C1 segment of cervical spinal cord (tissue), 14 donors: ENCODE measurements at places on chromosomes 13 and 19.

- peak; percentile 30 for DNase-seq
Measured at GRCh38 chr19:12364391-12365235, 870 bp downstream of the ZNF442 start.

GRCh38 chr19:17950310-17951156 lies 16.4 kb upstream of the KCNN1 start:
- DNase-seq = no peak

- DNase-seq = no peak
Measured at GRCh38 chr19:5192568-5192967, 148.0 kb downstream of the PTPRS start.

GRCh38 chr19:9818734-9819595 lies at the start of gene FBXL12:
FBXL12 (minus strand) TSS chr19:9819079; CDS start chr19:9818813, 266 bp downstream.
- DNase-seq = peak; percentile 98

DNA sequence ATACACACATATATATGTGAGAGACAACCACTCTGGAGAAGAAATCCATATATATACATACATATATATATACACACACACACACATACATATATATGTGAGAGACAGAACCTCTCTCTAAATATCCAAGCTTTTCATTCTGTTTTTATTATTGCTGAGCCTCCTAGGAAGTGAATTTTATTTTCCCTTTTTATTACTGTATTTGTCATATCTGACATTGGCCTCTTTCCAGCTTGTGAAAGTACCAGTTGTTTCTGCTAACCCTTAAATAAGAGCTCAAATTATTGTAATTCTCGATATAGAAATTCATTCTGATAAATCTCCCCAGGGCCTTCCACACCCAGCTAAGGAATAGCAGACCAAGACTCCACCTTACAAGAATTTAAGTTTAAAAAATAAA lies 81.0 kb downstream of the NUFIP1 start:
- DNase-seq = no peak

GRCh38 chr19:6278740-6279619 lies 795 bp downstream of the MLLT1 start:
- no peak for DNase-seq

DNA sequence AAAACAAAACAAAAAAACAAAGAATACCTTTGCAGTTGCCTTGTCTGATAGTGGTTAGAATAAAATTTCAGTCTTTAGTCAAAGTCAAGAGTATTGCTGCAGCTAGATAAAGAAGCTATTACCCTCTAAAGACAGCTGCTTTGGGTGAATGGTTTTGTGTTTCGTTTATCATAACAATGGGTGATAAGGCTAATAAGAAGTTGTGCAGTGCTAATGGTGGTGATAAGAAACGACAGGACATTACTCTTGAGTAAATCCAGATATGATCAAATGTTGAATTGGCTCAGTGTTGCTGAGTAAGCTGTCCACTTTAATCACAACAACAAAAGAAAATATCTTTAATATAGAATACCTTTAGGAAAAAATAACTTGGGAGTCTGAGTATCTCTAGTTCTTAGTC lies 1825.3 kb downstream of the SLITRK5 start:
- no peak for DNase-seq
